ENCODE measurements at places on chromosomes 1 and 21.

DNA sequence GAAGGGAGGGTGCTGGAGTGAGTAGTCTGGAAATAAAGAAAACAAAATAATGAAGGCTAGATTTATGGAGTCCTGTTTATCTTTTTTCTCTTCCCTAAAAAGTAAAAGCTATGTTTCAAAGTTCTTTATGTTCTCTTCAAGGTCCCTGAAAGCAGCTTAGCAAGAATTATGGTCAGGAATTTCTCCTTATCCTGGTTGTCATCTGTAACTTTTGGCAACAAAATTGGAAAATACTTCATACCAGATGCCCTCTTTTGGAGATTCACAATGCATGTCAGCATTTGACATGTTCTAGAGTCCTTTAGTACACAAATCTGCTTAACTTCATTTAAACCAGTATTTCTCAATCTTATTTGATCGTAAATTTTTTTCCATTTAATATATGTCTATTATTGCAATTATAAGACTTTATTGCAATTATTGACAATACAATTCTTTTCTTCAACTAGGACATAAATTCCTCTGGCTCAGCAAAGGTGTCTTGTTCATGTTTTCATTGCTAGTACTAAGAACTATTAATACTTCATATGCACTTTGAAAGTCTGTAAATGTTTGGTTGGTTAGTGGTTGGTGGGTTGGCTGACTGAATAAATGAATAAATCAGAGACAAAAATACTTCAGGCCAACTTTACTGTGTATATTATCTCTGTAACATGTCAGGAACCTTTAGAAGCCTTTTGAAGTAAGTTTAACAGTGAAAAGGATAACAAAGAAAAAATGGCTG, 101.5 kb downstream of the ATP1B1 start:
- DNase-seq: no peak

GRCh38 chr1:210332719-210333398, 4.2 kb downstream of the HHAT start:
- no peak for DNase-seq

DNA sequence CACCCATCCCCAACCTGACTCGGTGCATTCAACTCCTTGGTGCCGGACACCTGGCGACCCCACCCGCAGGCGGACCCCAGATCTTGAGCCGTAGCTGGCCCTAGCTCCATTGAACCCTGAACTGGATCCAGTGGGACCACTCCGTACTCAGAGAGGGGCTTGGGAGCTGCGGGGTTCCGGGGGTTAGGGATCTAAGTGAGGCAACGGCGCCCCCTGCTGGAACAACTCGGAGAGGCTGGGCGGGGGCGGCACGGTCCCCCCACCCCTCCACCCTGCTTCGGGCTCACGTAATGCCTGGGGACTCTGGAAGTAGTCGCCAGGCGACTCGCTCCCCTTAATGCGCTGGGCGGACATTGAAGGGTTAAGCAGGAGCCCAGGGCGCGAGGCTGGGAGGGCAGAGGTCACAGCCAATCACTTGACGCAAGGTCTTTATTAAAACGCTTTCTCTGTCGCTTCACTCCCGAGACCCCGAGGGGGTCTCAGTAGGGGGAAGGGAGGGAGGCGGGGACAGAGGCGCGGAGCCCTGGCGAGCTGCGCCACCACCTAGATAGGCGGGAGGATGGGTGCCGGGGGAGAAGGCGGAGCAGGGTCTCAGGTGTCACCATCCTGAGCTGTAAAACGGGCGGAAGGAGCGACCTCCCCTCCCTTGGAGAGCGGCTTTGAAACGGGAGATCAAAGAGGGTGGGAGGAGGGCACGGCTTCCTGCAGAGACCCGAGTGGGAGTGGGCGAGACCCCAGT, 704 bp upstream of the CRABP2 start:
- peak; percentile 47 for DNase-seq

- DNase-seq: no peak
Observed at GRCh38 chr1:186473047-186473446, 12.1 kb upstream of the PDC start.

DNA sequence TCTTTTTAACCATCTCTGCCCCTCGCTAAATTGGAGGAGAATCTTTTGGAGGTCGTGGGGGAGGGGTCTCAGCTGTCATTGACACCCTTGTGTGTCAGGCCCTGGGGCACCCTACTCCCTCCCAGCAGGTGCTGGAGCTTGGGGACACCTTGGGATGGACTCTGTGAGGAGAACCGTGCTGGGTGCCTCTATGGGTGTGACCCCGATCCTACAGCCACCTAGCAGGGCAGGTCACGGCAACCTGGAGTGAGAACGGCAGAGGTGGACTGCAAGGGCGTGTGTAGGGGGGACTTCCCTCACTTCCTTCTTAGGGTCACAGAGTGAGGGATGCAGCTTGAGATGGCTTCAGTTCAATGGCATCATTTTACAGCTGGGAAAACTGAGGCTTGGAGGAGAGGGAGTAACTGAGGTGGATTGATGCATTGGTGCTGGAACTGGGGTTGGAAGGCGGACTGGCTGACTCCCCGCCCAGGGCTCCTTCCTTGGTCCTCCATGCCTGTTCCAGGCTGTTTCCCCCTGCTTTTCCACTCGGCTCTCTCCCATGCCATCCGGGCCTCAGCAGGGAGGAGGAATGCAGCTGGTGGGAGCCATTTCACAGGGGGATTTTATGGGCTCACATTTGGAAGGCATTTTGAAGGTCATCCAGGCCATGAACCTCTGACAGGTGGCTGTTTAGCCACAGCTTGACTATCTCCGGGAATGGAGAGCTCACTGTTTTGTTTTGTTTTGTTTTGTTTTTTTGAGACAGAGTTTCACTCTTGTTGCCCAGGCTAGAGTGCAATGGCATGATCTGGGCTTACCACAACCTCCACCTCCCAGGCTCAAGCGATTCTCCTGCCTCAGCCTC, 18.8 kb upstream of the ARHGEF10L start:
- no peak for DNase-seq

GRCh38 chr1:207021876-207022596, 10.5 kb downstream of the C1orf116 start:
- DNase-seq: no peak
